ENCODE measurements at places on chromosomes 3 and 15.

DNA sequence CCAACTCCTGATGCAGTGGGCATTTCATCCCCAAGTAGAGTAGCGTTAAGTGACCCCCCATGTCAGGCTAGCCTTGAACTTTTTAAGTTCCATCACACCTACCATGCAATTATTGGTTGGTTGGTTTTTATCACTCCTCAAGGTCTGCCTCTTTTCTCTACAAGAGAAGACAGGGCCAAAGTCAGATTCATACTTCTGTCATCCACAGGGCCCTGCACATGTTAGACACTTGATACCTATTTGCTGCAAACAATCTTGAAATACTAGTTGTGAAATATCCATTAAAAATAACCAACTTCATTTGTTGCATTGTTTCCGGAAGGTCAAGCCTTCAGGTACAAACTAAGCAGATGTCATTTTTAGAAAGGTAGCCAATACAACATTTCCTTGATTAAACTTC is 1.2 kb downstream of the CMSS1 start:
- no peak for DNase-seq

- DNase-seq, result no peak
Measured at GRCh38 chr3:195210266-195210973, 60.5 kb downstream of the XXYLT1 start.

DNA sequence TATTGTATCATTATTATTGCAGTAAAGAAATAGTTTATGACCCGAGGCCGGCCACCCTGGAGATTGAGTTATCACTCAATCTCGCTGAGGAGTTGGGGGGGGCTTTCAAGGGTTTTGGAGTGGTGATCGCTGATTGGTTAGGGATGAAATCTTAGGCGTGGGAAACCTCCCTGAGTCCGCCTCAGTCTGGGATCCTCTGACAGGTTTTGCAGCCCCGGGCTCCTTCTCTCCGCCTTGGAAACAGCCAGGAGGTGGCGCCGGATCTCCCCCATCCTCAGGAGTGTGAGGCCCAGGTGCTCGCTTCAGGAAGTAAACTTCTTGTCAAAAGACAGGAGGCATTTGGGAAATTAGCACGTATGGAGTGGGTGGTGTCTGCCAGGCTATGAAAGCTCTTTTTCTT is 41.1 kb upstream of the SEC61A1 start:
- DNase-seq, result peak; percentile 84

DNA sequence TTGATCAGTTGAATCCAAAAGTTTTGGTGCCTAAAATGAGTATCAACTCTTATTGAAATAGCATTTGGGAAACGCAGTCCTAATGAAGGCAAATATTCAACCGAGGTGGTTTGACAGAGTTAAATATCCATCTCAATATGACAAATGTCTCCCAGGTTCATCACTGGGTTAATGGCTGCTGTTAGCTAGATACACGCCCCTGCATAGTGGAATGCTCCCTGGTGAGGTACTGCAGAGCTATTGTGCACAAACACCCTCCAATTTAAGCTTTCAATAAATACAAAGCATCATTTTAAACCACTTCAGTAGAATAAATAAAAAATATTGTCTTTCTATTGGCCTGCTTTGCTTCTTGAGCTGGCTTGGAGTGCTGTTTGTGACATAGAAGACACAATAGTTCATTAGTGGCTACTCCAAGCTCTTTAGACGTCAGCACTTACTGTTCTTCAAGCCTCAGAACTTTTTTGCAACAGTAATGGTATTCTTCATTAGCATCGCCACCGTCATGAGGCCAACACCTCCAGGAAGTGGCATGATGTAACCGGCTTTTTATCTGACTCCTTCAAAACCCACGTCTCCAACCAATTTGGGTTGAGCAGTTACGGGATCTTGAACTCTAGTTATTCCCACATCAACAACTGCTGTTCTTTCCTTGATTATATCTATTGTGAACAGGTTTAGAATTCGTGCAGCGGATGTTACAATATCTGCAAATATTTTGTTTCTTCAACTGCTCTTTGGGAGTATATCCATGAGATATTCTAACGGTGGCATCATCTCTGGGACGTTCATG is 1159.6 kb upstream of the EPHA6 start:
- DNase-seq, result no peak

GRCh38 chr15:33048255-33048654 is 146.3 kb downstream of the FMN1 start:
- peak; percentile 1 for DNase-seq

Data from NCI-H2171 treated with DMSO at 0.1 percent for 48 hours (cell line).